ENCODE measurements at places on chromosomes 2 and 18.

- peak; percentile 18 for DNase-seq
Measured at GRCh38 chr2:213151437-213152064, at the start of gene IKZF2. Gene IKZF2 (minus strand): TSS chr2:213151612. CDS start chr2:213148629, 2,983 bp downstream.

DNA sequence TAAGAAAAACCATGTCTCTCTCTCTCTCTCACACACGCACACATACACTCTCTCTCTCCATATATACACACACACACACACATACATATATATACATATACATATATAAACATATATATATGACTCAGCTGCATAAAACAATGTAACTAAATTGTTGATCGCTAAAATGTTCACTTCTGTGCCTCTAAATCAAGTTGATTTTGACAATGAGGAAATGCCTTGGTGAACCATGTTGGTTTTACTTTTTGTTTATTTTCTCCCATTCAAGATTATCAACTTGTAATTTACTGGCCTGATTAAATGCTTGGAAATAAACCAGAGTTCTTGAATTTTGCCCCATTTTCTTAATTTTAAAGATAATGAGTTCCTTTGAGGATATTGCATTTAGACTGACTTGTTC, 500.4 kb downstream of the PARD3B start:
- no peak for DNase-seq

GRCh38 chr2:46364797-46365457, 67.7 kb downstream of the EPAS1 start:
- no peak for DNase-seq

DNA sequence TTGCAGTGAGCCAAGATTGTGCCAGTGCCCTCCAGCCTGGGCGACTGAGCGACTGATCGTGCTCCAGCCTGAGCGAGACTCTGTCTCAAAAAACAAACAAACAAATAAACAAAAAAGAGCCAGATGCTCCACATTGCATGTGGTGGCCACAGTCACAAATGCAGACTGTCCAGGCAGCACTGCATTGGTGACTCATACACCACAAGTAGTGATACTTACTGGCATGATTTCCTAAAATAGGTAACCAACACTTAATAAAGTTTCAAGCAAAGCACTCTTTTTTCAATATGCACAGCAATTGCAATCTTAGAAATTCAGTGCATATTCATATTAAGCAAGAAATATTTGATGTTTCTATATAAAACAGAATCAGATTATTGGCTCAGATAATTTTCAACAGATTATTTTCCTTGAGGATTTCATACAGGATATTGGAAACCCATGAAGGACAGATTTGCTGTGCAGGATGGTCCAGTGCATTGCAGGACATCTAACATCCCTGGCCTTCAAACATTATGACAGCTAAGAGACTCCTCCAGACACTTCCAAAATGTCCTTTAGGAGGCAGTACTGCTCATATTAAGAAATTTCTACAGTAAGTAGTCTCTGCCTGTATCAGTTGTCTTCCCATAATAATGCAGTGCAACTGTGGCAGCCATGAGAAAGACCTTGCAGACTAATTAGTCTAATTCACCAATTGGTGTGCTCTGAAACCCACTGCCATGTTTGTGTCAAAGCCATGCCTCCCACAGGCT, 10.5 kb upstream of the SLC1A4 start:
- DNase-seq = no peak

- no peak for DNase-seq
Measured at GRCh38 chr2:42876326-42876751, 84.0 kb upstream of the HAAO start.

GRCh38 chr2:120396013-120396860, 50.3 kb downstream of the INHBB start:
- DNase-seq = no peak

- DNase-seq = no peak
Measured at GRCh38 chr2:106963156-106963555, 77.2 kb upstream of the ST6GAL2 start.

DNA sequence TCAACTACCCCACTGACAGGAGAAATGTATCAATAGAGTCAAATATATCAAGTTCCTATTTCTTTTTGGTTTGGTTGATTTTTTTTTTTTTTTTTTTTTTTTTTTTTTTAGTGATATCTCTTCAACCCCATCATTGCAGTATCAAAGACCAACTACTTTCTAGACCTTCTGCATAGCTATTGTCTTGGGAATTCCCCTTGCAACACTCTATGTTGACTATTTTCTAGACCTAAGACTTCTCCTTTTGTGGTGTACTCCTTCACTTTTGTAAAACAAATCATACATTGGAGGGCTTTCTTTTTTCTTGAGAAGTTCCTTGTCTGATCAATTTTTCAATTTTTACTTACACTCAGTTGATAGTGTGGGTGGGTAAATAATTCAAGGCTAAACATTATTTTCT, 46.5 kb upstream of the NR4A2 start:
- no peak for DNase-seq

Measured in stimulated activated CD8-positive, alpha-beta memory T cell treated with anti-CD3 and anti-CD28 coated beads, Interleukin-7, amount 100 ng/mL, for 1 hour (primary cell).